Esophagus squamous epithelium (tissue), 5 donors: ENCODE measurements at places on chromosomes 7 and 10. TPM values are rescaled to one million over a fixed set of nuclear protein-coding genes. Genes with fewer than 3 reads are reported as not detected.

CAV1 gene
- 100 TPM for total RNA-seq

ACBD7 gene
- total RNA-seq: not detected

LIPJ gene
- total RNA-seq: not detected

PPP1R17 gene
- not detected for total RNA-seq

IFIT3 gene
- total RNA-seq: 1.8 TPM

VAX1 gene
- 0.13 TPM for total RNA-seq

NME8 gene
- not detected for total RNA-seq

TMUB1 gene
- 40.2 TPM for total RNA-seq

FAM204A gene
- total RNA-seq: 8.9 TPM

PBLD gene
- 1.1 TPM for total RNA-seq

HECTD2 gene
- 7.5 TPM for total RNA-seq

ELFN1 gene
- 3.3 TPM for total RNA-seq

SLC35G1 gene
- 5.7 TPM for total RNA-seq

CFAP69 gene
- 1.8 TPM for total RNA-seq
